ENCODE measurements at places on chromosomes 5 and 9. TPM values are rescaled to one million over a fixed set of nuclear protein-coding genes. Genes with fewer than 3 reads are reported as not detected.

Gene FOXD4L6
- not detected for polyA plus RNA-seq

Gene LCN1
- not detected for polyA plus RNA-seq

GRCh38 chr5:35921930-35922329, 16.5 kb downstream of the CAPSL start:
- DNase-seq = no peak

DNA sequence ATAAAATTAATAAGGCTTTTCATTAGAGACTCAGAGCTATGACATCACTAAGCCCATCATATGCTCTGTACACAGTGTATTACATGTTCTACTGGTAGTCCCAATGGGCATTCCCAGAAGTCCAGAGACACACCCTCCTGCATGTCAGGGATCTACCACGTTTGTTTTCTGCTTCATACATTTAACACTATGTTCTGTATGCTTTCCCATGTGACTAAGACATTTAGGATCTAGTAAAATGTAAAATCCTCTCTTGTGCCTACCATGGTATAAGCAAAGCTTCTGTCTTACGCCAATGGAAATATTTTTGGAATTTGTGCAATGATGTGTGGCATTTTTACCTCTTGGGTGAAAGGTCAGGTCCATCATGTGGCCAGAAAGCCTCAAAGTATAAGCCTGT, 192.4 kb downstream of the ADAMTSL1 start:
- no peak for DNase-seq

- DNase-seq = no peak
Measured at GRCh38 chr5:128493657-128494329, 44.3 kb downstream of the FBN2 start.

DNA sequence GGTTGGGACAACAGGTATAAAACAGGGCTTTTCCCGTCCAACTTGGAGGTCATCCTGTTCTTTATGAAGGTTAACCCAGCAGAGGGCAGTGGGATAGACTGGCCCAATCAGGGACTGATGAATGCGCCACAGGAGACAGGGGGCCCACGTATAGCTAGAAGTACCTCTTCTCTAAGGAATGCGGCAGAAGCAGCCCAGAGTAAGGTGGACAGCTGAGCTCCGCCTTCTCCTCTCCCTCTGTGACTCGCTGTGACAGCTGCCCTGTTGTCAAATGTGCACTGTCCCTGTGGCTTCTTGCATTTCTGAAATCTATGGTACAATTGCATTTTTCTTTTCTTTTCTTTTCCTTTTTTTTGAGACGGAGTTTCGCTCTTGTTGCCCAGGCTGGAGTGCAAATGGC, 306.6 kb downstream of the FBXL7 start:
- DNase-seq = no peak

- DNase-seq = no peak
Measured at GRCh38 chr5:84614906-84615305, 230.2 kb upstream of the EDIL3 start.

All from AG04450 (cell line).